Effector memory CD4-positive, alpha-beta T cell (primary cell): ENCODE measurements at places on chromosomes 7 and 10.

DNA sequence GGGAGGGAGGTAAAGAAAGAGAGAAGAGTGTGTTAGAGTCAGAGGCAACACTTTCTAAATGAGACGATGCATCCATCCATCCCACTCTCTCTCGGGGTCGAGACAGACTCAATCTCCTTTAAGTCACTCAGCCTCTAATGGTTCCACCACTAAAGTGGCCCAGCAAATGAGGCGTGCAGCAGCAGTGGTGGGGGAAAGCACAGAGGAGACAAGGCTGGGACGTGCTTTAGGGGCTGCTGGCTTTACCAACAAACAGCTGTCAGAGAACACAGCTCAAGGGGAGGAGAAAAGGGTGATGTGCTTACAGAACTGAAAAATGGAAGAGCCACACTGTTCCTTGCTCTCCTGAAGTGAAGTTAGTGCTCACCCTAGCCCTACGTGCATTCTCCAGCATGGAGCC lies 4.5 kb upstream of the SEC31B start:
- H3K4me1 ChIP-seq: no peaks in the 10 kb centered on the region
- no peak overlapping the region for H3K4me3 ChIP-seq
- no peak for DNase-seq
- H3K36me3 ChIP-seq: peaks cover 25% of the 10 kb centered on the region

- no peak for DNase-seq
- H3K27me3 ChIP-seq: no peaks in the 10 kb centered on the region
- no peak overlapping the region for H3K27ac ChIP-seq
- no peak overlapping the region for H3K4me3 ChIP-seq
- no peaks in the 10 kb centered on the region for H3K36me3 ChIP-seq
- H3K4me1 ChIP-seq: peaks cover 12% of the 10 kb centered on the region
Measured at GRCh38 chr10:6128087-6128486, 39.3 kb downstream of the RBM17 start.

DNA sequence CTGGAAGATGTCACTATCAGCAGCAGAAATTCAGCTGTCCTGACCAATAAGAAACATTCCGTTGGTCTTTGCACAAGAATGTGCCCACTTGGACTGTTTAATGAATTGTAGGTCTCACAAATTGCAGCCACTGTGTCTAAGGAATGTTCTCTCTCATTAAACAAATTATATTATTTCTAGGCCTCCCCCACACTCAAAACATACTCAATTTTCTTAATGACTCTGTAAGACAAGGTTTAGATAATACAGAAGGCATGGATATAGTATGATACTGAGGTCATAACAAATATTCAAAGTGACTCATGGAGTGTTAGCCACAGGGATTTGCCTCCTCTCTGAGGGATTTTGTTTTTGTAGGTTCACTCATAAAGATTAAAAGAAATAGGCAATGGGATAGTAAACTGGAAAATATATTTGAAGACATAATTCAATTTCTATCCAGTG lies 197.5 kb downstream of the PTN start:
- no peak overlapping the region for H3K27ac ChIP-seq
- H3K27me3 ChIP-seq: no peaks in the 10 kb centered on the region
- H3K4me3 ChIP-seq: no peak overlapping the region
- H3K4me1 ChIP-seq: no peaks in the 10 kb centered on the region
- no peak for DNase-seq

DNA sequence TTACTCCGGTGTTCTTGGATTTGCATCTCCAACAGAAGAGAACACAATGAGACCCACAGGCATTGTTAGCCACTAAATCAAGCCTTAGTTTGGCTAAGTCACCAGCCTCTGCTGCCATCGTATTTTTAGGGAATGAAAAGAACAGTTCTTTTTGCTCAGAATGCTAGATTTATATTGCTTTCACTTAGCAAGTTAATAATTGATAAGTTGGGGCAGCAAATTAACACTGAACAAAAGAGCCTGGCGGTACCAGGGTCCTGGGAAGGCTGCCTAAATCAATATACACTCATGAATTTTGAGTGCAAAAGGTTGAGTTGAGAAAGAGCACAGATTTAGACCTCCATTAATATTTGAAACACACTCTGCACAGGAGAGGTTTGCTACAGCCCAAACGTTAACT lies 767.7 kb downstream of the TYW1 start:
- H3K4me3 ChIP-seq: no peak overlapping the region
- no peak overlapping the region for H3K27ac ChIP-seq
- H3K4me1 ChIP-seq: no peaks in the 10 kb centered on the region
- H3K36me3 ChIP-seq: no peaks in the 10 kb centered on the region
- no peaks in the 10 kb centered on the region for H3K27me3 ChIP-seq
- no peak for DNase-seq

GRCh38 chr10:99994801-99995200 lies 14.9 kb downstream of the DNMBP start:
- H3K27me3 ChIP-seq: no peaks in the 10 kb centered on the region
- no peak overlapping the region for H3K4me3 ChIP-seq
- H3K4me1 ChIP-seq: peaks cover 4% of the 10 kb centered on the region
- no peak overlapping the region for H3K27ac ChIP-seq
- no peaks in the 10 kb centered on the region for H3K36me3 ChIP-seq
- DNase-seq: no peak

- no peak for DNase-seq
- H3K27me3 ChIP-seq: no peaks in the 10 kb centered on the region
- H3K4me3 ChIP-seq: no peak overlapping the region
- no peaks in the 10 kb centered on the region for H3K36me3 ChIP-seq
- no peaks in the 10 kb centered on the region for H3K4me1 ChIP-seq
Measured at GRCh38 chr7:70390251-70390650, 741.7 kb upstream of the GALNT17 start.

GRCh38 chr7:27423290-27423689 lies 180.7 kb downstream of the EVX1 start:
- no peak overlapping the region for H3K4me3 ChIP-seq
- no peaks in the 10 kb centered on the region for H3K36me3 ChIP-seq
- no peaks in the 10 kb centered on the region for H3K27me3 ChIP-seq
- H3K27ac ChIP-seq: no peak overlapping the region
- no peaks in the 10 kb centered on the region for H3K4me1 ChIP-seq
- DNase-seq: no peak

GRCh38 chr7:99740573-99741440 lies 5.8 kb upstream of the CYP3A7 start:
- no peaks in the 10 kb centered on the region for H3K36me3 ChIP-seq
- DNase-seq: no peak
- no peak overlapping the region for H3K27ac ChIP-seq
- H3K4me3 ChIP-seq: no peak overlapping the region

GRCh38 chr7:35286986-35287385 lies 33.1 kb upstream of the TBX20 start:
- H3K36me3 ChIP-seq: no peaks in the 10 kb centered on the region
- DNase-seq: no peak
- no peak overlapping the region for H3K4me3 ChIP-seq
- no peaks in the 10 kb centered on the region for H3K4me1 ChIP-seq
- no peaks in the 10 kb centered on the region for H3K27me3 ChIP-seq
- no peak overlapping the region for H3K27ac ChIP-seq

- no peaks in the 10 kb centered on the region for H3K27me3 ChIP-seq
- DNase-seq: no peak
- H3K36me3 ChIP-seq: no peaks in the 10 kb centered on the region
- no peaks in the 10 kb centered on the region for H3K4me1 ChIP-seq
- H3K4me3 ChIP-seq: no peak overlapping the region
Measured at GRCh38 chr7:155860840-155861479, 48.7 kb upstream of the SHH start.

DNA sequence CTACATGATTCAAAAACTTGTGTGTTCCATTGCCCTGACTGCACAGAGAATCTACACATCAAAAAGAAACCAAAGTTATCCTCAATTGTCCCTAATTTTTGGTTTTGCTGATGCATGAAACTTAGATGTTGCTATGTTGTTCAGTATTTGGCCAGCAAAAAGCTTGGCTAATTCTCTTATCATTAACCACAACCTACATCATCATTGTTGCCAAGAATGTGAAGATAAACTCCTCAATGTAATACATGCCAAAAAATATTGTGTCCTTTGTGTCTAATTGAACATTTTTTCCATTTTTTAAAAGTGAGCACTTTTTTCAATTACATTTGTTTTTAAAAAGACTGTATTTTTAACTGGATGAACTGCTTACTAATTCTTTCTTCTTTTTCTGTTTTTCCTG lies 268.0 kb upstream of the SEMA3D start:
- H3K4me3 ChIP-seq: no peak overlapping the region
- no peak for DNase-seq
- H3K4me1 ChIP-seq: no peaks in the 10 kb centered on the region
- no peaks in the 10 kb centered on the region for H3K27me3 ChIP-seq
- H3K36me3 ChIP-seq: no peaks in the 10 kb centered on the region

DNA sequence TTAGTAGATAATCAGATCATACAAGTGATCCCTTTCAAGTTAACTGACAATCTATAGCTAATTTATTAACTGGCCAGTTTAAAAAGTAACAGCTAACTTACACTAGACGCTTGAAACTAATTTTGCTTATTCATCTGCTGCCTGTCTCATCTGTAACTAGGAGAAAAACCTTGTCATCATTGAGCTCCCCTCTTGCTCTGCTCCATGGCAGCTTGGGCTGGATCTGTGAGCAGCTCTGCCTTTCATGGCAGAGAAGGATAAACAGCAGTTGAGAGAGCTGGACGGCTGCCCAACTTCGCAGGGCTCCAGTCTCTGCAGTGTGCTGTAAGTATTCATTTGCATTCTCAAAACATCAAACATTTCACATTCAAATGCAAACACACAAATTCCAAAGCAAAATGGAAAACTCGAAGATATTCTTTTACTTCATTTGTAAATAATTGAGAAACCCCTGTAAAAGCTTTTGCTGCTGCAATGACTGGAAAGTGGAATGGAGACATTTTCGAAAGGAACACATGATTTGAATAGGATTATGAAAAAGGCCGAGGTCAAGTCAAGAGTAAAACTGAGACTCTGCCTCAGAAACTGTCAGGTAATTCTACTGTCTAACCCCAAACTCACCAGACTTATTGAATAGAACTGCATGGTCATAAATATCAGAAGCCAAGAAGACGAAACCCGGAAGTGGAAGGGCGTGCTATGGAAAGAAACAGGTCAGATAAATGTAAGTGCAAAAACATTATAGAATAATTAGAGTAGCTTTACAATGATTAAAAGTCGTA lies 17.6 kb downstream of the SLC35B4 start:
- H3K27me3 ChIP-seq: no peaks in the 10 kb centered on the region
- H3K27ac ChIP-seq: no peak overlapping the region
- no peak for DNase-seq
- H3K4me3 ChIP-seq: no peak overlapping the region
- H3K4me1 ChIP-seq: no peaks in the 10 kb centered on the region

GRCh38 chr10:13180788-13181187 lies 19.4 kb downstream of the MCM10 start:
- no peak for DNase-seq
- H3K36me3 ChIP-seq: no peaks in the 10 kb centered on the region
- no peaks in the 10 kb centered on the region for H3K4me1 ChIP-seq
- no peaks in the 10 kb centered on the region for H3K27me3 ChIP-seq
- no peak overlapping the region for H3K27ac ChIP-seq

GRCh38 chr10:88840881-88841280 lies 10.8 kb downstream of the ANKRD22 start:
- H3K36me3 ChIP-seq: no peaks in the 10 kb centered on the region
- no peak for DNase-seq
- no peaks in the 10 kb centered on the region for H3K4me1 ChIP-seq
- no peak overlapping the region for H3K27ac ChIP-seq

- H3K27me3 ChIP-seq: no peaks in the 10 kb centered on the region
- H3K4me1 ChIP-seq: no peaks in the 10 kb centered on the region
- no peak overlapping the region for H3K4me3 ChIP-seq
- no peak overlapping the region for H3K27ac ChIP-seq
- no peak for DNase-seq
- no peaks in the 10 kb centered on the region for H3K36me3 ChIP-seq
Measured at GRCh38 chr10:127278001-127278400, 81.6 kb upstream of the INSYN2A start.

GRCh38 chr7:23598296-23598695 lies 1.1 kb downstream of the CCDC126 start:
- DNase-seq: no peak
- no peak overlapping the region for H3K27ac ChIP-seq
- no peaks in the 10 kb centered on the region for H3K36me3 ChIP-seq
- peaks cover 8% of the 10 kb centered on the region for H3K4me1 ChIP-seq

DNA sequence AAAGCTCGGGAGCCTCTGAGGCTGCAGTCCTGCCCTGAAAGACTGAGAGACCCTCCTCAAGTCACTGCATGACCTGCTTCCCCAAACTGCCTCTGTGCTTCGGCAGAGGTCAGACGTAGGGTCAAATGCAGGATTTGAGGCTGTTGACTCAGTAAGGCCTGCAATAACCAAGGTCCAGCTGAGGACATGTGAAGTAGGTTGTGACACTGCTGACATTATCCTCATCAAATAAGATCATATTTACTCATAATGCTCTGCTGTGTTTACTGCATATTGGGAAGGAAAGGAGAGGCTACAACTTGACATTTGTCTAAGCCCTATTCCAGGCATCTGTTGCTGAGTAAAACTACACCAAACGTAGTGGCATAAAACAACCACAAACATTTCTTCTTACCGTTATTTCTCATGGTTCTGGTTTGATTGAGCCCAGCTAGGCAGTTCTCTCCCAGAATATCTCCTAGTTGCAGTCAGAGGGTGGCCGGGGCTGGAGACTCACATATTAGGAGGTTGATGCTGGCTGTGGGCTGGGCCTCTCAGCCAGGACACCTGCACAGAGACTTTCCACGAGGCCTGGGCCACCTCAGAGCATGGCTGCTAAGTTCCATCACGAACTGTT lies 122.1 kb upstream of the STK17A start:
- DNase-seq: no peak
- H3K36me3 ChIP-seq: no peaks in the 10 kb centered on the region
- H3K4me3 ChIP-seq: no peak overlapping the region
- H3K27ac ChIP-seq: no peak overlapping the region
- peaks cover 2% of the 10 kb centered on the region for H3K27me3 ChIP-seq
- no peaks in the 10 kb centered on the region for H3K4me1 ChIP-seq

DNA sequence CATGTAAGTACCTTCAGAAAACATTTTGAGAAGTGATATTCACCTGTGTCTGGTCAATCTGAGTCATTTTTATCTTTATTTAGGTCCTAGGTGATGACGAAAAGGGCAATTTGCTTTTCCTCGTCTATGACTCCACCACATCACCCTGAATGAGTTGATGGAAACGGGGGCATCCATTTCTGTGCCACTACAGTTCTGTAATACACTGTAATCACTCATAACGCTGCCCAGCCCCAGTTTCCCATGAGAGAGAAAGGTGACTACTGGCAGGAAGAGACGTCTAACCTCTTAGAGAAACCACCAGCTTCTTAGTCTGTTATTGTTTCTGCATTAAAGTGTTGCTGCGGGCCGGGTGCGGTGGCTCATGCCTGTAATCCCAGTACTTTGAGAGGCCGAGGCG lies 205.3 kb upstream of the MKLN1 start:
- no peak for DNase-seq
- no peaks in the 10 kb centered on the region for H3K36me3 ChIP-seq
- no peaks in the 10 kb centered on the region for H3K27me3 ChIP-seq
- no peaks in the 10 kb centered on the region for H3K4me1 ChIP-seq
- no peak overlapping the region for H3K4me3 ChIP-seq
- no peak overlapping the region for H3K27ac ChIP-seq

DNA sequence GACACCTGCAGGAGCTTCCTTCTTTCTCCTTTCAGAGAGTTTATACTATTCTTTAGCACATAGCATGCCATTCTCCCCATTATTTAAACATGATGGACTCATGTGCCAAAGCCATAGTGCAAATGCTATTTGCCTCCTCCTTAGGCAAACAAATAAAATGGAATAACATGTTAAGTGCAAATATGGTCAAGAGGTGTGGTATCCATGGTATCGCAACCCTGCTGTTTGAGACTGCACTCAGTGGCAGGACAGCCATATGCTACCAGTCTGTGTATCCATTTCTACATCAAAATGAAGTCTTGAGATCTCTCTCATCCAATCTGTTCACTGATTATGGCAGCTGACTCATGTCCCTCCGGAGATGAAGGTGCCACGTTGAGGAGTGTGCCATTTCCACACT lies 22.8 kb downstream of the HEPACAM2 start:
- H3K27me3 ChIP-seq: no peaks in the 10 kb centered on the region
- H3K36me3 ChIP-seq: no peaks in the 10 kb centered on the region
- DNase-seq: no peak
- no peak overlapping the region for H3K27ac ChIP-seq
- no peak overlapping the region for H3K4me3 ChIP-seq
